Progenitor cell of endocrine pancreas (in vitro differentiated cells): ENCODE measurements at places on chromosomes 13 and 19.

DNA sequence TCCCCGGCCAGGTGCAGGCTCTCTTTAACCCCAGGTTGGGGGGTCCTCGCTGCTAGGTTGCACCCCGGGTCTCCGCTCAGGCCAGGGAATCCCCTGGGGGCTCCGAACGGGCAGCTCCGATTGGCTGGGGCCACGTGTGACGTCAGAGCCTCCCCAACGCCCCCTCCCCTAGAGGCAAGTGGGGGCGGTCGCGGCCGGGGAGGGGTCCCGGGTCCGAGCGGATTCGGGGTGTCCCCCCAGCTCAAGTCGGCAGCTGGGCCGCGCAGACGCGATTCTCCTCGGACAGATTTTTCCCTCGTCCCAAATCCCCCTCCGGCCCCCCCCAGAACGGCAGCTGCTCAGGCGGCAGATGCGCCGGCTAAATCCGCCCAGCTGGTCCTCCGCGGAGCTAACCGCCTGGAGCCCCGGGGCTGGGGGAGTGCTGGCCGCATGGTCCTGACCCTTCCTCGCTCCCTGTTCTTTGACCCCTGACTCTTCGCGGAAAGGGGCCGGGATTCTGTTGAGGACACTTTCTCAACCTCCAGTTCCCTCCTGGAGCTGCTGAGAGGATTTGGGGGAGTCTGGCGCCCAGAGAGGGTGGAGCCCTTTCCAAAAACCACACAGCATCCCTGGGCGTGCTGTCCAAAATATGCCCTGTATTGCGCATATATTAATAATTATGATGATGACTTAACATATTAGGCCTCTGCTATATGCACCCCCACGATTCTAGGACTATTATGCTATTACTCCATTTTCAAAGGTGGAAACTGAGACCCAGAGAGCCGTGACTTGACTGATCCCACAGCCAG, 25.4 kb upstream of the SEMA6B start:
- DNase-seq, result no peak

DNA sequence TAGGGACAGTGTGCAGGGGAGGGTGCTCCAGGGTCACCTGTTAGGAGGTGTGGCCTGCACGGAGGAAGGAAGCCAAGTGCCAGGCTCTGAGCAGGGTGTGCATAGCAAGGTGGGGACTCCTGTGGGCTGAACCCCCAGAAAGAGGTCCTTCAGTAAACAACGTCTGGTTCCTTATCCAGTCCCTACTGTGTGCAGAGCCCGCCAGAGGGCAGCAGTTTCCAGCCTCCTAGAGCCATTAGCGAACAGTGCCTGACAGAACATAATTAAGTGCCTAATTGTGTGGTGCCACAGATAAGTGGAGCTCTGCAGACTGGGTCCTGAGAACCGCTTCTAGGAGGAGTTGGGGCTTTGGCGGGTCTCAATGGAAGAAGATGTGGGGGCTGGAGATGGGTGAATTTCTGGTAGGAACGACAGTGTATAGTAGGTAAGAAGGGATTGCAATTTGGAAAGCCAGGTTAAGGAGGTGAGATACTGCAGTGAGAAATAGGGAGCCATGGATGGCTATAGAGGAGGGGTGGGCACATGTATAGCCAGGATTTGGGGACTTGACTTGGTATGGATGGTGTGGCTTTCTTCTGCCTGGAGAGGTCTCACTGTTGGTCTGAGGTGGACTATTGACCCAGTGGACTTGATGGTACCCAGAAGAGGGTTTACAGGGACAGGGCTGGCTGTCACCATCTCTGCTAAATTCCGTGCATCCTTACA, 323.1 kb downstream of the ZNF536 start:
- DNase-seq, result no peak

GRCh38 chr13:70162141-70162540, 53.9 kb upstream of the KLHL1 start:
- no peak for DNase-seq

DNA sequence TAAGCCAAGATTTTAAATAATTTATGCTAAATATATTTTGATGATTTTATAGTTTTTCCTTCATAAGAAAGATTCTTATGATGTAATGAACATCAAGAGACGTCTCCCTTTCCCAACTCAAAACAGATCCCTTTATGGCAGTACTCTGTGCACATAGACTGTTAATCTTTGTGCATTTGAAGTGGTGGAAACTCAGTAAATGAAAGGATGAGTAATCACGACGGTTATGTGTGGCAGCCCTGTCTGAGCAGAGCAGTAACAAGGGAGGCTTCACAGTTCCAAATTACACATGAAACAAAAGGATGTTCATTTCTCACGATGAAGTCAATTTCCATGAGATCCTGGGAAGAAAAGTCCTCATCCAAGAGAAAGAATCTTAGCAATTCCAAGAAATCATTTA, 498.1 kb downstream of the KLF5 start:
- DNase-seq, result no peak

DNA sequence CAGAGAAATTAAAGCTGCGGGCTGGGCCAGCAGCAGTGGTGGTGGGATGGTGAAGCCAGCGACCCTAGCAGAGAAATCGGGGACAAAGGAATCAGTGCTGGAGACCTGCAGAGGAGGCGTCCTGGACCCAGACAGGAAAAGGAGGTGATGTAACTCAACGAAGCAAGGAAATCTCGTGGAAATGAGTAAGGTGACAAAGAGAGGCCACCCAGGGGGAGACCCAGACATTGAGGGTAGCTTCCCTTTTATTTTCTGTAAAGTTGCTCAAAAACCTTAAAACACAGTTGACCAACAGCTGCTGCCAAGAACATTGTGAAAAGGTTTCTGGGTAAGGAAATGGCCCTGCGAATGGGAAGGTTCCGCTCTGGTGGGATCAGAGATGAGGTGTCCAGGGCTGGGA, 13.3 kb upstream of the RETN start:
- DNase-seq, result no peak

GRCh38 chr13:107222597-107222996, 654.7 kb upstream of the ARGLU1 start:
- DNase-seq, result no peak

DNA sequence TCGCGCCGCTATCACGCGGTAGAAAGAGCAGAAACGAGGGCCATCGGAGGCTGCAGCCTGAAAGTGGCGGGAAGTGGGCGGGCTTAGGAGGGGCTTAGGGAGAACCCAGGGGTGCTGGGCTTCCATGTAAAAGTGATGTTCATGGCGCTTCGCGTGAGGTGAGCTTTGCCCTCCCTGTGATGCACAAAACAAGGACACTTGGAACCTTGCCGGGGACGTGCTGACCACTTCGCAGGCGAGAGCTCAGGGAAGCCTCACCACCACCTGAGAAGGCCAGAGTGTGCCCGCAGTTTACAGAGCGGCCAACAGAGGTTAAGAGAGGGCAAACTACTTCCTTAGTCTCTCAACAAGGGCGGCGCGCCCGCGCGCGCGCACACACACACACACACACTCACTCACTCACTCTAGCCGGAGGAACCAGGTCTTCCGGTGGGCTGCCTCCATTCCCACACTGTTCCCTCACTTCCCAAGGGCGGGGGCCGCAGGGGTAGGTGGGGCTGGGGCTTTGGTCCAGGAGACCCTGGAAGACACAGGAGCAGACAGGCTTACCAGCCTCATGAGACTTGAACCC, 651 bp downstream of the GAPDHS start:
- no peak for DNase-seq

- DNase-seq, result no peak
Observed at GRCh38 chr19:32630338-32630737, 44.6 kb downstream of the ANKRD27 start.
